Stimulated activated CD8-positive, alpha-beta memory T cell treated with anti-CD3 and anti-CD28 coated beads, Interleukin-7, amount 100 ng/mL, for 48 hours (primary cell): ENCODE measurements at places on chromosomes 2 and 18.

DNA sequence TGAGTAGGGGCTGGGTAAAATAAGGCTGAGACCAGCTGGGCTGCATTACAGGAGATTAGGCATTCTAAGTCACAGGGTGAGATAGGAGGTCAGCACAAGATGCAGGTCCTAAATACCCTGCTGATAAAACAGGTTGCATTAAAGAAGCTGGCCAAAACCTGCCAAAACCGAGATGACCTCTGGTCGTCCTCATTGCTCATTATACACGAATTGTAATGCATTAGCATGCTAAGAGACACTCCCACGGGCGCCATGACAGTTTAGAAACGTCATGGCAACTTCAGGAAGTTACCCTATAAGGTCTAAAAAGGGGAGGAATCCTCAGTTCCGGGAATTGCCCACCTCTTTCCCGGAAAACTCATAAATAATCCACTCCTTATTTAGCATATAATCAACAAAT is 132.2 kb downstream of the ARL4C start:
- no peak for DNase-seq

- DNase-seq = no peak
Observed at GRCh38 chr2:201852462-201852861, 46.1 kb downstream of the CDK15 start.

DNA sequence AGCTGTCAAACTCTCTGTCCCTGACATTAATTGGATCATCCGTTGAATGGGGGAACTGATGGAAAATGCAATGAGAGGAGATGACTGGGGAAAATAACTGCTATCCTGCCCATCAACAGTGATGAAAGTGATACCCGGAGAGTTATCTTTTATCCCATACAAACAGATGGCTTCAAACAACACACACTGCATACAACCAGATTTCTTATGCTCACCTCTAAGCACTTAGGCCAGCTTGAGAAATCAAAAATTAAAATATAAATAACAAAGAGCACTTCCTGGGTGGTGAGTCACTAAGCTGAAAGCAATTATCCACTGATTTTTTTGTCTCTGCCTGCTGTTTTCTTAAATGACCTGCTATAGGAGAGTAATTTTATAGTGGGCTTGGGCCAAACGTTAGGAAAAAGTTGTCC is 237.6 kb upstream of the RGPD4 start:
- DNase-seq = no peak

DNA sequence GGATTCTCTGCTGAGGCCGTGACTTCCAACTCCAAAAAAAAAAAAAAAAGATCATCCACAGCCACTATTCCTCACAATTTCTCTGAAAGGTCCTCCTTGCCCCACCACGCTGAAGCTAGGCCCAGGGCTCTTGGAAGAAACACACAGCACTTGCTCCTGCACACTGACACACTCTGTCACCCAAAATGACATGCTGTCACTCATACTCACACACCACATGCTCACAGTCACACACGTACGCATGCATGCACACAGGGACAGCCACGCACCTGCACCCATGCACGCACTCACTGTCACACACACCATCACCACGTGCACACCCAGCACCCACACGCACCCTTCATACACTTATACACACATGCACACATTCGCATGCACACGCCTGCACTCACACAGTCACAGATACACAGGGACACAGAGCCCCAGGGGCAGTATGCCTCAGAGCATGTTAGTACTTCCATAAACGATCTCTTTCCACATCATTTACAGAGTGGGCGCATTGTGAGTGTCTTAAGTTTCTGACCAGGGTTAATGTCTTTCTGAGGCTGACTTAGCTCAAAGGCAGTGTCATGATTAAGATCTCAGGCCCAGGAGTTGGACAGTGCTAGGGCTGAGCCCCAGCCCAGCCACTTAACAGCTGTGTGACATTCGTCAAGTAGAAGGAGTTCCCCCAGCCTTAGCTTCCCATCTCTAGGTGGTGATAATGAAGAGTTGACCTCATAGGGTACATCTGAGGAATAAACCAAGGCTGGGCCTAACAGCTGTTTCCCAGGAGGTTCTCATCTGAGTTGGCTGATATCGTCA is 93.4 kb downstream of the GLI2 start:
- no peak for DNase-seq

GRCh38 chr2:175553910-175554309 is 372.4 kb upstream of the ATP5MC3 start:
- DNase-seq = no peak

DNA sequence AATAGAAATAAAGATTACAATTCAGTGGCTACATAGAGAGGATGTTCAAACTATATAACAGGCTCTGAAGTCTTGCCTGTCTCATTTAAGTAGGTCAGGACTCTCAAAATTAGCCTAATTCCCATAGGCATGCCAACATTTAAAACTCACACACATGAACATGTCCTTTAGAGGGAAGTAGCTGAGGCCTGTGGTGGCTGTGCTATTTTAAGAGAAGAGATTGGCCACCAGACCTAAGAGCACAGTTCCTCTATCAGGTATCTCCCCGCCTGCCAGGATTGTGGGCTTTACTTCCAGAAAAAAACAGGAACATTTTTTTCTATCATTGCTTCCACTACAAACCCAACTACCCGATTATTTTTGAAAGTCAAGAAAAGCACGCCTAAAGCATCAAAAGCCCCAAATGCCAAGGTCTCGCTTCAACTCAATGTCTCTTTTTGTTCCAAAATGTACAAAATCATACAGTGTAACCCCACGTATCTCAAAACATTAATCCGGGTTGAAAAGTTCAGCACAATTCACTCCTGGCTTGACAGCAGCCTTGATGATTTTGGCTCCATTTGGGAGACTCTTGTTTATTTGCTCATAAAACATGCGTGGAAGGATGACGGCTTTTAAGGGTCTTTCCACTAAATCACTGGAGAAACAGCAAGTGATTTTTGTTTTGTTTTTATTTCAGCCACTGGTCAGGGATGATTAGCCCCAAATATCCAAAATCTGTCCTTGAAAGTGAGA is 15.3 kb downstream of the FHL2 start:
- no peak for DNase-seq

DNA sequence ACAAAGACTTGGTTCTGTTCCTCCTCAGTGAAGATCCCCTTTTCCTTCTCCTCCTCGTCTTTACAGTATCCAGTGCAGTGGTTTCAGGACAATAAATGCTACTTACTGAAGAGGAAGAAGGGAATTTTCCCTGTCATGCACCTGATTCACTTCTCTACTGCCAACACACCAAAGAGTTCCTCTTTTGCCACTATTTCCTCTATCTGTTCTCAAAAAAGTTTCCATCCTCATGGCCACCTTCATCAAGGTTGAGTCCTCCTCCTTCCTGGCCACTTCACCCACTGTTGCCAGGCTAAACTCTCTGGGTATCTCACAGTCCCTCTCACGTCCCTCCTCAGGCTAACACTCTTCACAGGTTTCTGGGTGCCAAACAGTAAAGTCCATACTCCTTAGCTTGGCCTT is 41.7 kb downstream of the PLEKHM3 start:
- no peak for DNase-seq

GRCh38 chr2:24948506-24948905 is 23.2 kb downstream of the DNAJC27 start:
- no peak for DNase-seq

DNA sequence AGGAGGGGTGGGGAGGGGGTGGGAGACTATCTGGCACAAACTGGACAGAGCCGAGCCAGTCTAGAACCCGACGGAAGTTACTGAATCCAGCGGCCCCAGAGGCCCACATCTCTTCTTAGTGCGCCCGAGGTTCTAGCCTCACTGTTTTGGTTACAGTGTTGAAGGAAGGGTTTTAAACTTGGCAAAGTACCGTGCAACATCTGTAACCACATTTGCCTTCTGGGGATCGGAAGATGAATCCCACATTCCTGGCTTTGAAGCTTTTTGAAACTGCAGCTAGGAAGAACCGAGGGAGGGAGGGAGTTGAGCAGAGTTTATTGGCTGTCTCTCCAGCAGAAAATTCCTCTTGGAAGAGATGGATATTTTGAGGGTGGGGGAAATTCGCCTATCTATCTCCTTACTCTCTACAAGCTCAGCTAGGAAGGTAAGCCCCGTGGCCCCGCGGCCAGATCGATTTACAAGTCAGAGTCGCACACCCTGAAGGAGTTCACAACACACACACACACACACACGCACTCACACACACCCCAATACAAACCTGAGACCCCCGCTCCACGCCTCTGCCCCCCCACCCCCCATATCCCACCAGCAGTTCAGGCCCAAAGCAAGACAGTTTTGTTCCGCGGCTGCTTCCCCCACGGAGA is 1.0 kb downstream of the ACVR1 start:
- DNase-seq = no peak

GRCh38 chr2:240579071-240579762 is 7.3 kb upstream of the CAPN10 start:
- no peak for DNase-seq

DNA sequence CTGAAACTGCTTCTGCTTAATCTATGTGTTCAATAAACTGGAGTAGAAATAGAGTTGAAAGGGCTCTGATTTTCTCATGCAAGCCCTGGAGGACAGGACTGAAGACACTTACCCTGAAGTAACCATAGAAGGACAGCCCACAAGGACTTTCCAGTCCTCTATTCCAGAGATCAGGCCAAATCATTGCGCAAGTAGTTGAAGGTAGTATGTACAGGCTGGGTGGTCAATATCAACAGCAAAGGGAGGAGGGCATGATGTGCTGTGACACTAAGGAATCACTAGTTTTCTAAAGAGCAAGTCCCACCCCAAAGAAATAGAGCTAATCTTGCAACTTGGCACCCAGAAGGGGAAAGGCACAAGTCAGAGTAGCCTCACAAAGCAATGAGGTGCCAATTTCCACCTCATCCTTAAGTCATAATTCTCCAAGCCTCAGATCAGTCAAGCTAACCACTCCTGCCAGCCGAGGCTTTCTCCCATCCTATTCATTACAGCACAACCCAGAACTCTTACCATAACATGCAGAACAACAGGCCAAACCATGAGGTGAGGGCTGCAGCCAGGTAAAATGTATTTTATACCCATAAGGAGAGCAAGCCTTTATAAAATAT is 533.5 kb downstream of the TNS1 start:
- no peak for DNase-seq

GRCh38 chr2:161414042-161415033 is 1.8 kb upstream of the TBR1 start:
- no peak for DNase-seq

GRCh38 chr2:71240794-71241193 is 13.9 kb upstream of the PAIP2B start:
- DNase-seq = no peak

GRCh38 chr2:191854382-191855372 is 7.8 kb upstream of the CAVIN2 start:
- DNase-seq = no peak
